Kasumi-1 (cell line): ENCODE measurements at places on chromosomes 5 and 9.
A peak's percentile ranks its signal among the peaks of the same experiment; 100 is the strongest.

DNA sequence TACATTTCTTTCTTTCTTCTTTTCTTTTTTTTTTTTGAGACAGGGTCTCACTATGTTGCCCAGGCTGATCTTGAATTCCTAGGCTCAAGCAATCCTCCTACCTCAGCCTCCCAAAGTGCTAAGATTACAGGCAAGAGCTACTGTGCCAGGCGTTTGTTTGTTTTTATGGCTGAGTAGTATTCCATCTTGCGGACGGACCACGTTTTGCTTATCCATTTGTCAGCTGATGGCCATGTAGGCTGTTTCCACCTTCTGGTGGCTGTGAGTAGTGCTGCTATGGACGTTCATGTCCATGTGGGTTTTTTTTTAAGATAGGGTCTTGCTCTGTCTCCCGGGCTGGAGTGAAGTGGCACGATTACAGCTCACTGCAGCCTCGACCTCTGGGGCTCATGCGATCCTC is 2.5 kb downstream of the DOK3 start:
- peak; percentile 47 for DNase-seq

GRCh38 chr9:137626464-137626863 is 7.7 kb downstream of the EHMT1 start:
- no peak for DNase-seq

DNA sequence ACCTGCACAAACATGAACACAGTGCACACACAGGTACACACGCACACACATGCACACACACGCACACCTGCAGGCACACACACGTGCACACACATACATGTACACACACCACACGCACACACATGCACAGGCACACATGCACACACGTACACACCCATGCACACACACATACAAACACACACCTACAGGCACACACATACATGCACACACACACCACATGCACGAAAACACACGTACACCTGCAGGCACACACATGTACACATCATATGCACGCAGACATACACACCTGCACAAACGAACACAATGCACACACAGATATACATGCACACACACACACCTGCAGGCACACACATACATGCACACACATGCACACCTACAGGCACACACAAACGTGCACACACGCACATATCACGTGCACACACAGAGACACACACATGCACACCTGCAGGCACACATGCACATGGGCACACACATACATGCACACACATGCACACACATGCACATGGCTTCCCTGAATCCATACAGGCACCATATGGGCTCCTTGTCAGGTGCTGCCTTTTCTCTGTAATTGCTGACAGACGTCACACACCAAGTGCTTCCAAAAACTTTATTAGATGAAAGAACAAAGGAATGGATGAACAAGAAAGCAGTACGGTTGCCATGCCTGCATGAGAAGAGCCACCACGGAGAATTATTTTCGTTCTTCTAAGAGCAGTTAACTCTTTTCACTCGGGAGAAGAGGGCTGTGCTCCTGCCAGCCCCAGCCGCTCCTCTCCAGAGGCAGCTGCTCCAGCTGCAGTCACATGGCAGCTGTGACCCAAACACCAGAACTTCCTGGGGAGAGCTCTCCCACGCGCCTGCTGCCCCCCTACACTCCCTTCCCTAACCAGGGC is 57.2 kb downstream of the EXD3 start:
- DNase-seq, result no peak

DNA sequence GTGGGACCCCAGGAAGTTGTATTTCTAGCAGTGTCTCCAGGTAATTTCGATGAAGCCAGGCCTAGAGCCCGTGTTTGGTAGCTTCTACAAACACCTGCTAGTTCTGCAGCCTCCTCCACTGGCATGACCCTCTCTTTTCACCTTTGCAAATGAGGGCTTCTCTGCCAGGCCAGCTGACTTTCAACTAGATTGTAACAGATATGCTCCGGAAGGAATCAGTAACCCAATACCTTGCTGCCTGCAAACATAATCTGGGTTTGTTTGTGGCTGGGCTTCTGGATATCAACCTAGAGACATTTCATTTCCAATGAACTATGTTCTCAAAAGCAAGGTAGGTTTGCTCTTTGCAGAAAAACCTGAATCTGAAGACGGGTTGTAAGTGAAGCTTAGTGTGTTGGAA is 354.8 kb downstream of the DMRT2 start:
- no peak for DNase-seq

DNA sequence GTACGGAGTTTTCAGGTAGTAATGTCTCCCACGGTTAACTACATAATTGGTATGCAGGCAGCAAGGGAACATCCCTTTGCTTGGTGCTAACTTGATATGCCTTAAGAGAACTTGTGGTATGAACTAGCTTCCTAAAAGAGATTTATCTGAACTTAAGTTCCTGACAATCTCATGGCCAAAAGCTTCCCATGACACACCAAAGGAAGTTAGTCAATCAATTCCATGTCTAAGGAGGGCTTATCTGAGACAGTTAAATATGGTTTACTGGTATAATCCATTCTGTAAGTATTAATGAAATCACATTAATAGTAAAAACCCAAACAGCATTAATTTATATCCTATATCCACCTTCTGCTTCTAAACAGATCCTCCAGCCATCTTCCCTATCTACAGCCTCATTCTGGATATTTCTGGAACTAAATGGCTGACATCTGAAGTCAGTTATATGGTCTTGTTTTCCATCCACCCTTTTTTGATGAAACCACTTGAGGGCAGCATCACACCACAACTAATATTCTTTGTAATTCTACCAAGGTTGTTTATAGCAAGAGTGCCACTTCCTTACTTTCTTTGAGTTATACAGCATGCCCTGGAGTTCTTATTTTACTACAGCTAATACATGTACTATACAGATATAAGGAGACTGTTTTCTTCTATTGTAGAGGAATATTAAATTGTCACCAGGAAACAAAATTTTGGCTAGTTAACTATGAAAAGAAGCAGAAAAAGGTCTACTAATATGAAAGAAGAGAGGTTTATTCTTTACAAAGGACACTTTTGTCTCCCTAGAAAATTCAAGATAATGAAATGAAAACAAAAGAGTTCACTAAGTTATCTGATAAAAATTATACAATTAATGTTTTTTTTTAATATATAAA is 34.7 kb downstream of the SHOC1 start:
- peak; percentile 91 for DNase-seq

- peak; percentile 27 for DNase-seq
Observed at GRCh38 chr9:2657427-2657826, 35.8 kb downstream of the VLDLR start.

GRCh38 chr9:83167126-83167525 is 104.2 kb upstream of the RASEF start:
- DNase-seq, result no peak

DNA sequence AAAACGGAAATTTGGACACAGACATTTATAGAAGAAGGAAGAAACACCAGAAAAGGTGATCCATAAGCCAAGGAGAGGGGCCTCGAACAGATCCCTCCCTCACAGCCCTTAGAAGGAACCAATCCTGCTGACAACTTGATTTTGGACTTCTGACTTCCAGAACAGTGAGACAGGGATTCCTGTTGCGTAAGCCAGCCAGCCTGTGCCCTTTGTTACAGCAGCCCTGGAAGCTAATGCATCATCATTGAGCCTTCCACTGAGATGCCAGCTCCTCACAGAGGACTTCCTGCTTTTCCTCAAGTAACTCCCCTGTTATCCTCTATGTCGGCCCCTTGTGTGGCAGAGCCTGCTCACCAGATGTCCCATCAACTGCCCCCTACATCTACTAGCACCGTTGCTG is 94.1 kb downstream of the JMY start:
- no peak for DNase-seq

GRCh38 chr5:140259500-140259899 is 43.4 kb downstream of the PFDN1 start:
- DNase-seq, result no peak

DNA sequence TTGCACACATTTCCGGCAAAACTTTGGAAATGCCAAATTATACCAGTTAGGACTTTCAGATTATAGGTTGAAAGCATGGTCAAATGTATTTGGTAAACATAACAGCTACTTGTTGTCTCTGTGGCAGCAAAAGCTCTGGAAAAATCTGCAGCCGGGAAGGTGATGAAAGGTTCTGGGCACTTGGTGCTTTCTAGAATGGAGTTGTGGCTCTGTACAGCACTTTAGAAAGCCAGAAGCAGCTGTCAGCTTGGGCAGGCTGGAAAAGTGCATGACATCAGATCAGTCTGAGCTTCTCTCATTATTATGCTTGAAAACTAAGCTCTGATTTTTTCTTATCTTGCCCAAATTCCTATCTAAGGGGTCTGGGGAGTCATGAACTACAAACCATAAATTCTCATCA is 118.6 kb upstream of the MAST4 start:
- no peak for DNase-seq

DNA sequence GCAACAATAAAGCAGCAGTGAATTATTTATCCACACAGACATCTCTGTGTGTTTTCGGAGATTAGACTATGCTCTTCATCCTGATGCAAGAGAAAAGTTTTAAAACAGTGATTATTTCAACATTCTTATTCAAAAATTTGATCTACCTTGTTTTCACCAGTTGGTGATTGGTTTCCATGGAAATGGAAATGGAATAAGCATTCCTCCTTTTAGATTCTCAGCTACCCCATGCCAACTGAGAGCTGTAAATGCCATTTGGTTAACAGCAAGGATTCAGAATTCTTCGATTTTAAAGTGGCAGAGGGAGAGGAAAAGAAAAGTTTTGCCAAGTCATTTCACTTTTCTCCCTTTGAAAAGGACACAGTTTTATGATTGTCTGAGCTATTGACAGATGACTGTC is 154.7 kb downstream of the PCSK5 start:
- no peak for DNase-seq

- DNase-seq, result no peak
Observed at GRCh38 chr9:6692881-6693361, 47.4 kb upstream of the GLDC start.

- DNase-seq, result no peak
Observed at GRCh38 chr5:6786786-6787495, 73.7 kb downstream of the TENT4A start.

GRCh38 chr5:5497152-5497788 is 74.8 kb downstream of the ICE1 start:
- peak; percentile 67 for DNase-seq

GRCh38 chr9:68981789-68982188 is 32.1 kb downstream of the PRKACG start:
- peak; percentile 82 for DNase-seq

- no peak for DNase-seq
Observed at GRCh38 chr9:87359958-87360601, 137.6 kb upstream of the DAPK1 start.

- DNase-seq, result no peak
Observed at GRCh38 chr5:100855937-100856430, 47.1 kb downstream of the ST8SIA4 start.

GRCh38 chr5:36982146-36982545 is 105.6 kb downstream of the NIPBL start:
- DNase-seq, result no peak

- DNase-seq, result no peak
Observed at GRCh38 chr5:108334225-108334624, 47.7 kb downstream of the FBXL17 start.

DNA sequence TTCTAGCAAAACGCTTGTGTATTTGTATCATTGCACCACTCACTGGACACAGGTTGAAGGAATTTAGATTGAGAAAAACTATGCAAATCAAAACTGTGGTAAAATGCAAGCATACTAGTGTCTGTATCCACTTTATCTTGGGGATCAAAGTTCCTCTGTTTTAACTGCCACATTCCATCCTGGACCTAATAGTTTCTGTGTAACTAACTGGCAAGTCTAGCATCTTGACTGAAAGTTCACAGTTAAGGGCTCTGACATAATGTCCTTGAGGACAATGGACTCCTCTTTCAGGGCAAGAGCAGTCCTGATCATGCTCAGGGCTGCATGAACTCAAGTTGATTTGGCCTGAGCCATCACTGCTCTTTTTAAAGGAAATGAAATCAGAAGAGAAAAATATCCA is 30.7 kb downstream of the NFIB start:
- DNase-seq, result no peak

DNA sequence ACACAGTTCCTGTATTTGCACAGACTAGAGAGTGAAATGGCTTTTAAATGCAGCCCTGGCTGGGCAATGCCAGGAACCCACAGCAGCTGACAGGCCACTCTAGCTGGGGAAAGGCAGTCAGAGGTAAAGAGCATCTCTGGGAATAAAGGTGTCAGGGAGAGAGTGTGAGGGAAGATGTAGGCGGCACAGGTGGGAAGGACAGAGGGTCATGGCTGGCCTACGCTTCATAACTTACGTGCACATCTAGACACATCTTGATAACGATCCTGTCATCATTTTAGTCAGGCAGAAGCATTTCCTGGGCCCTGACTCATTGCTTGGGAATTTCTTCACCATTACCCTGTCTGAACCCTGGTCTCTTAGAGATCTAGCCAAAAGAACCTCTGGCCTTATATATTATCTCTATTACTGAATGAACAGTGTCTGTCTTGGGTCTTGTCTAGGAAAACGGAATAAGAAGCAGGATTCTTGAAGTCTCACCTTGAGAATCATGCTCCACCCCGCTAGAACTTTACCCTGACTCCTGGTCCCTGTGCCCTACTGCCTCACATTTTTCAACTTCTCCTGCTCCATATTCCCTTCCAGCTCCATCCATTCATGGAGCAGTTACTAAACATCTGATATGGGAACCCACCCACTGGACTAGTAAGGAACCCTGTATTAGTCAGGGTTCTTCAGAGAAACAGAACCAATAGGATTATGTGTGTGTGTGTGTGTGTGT is 106.4 kb upstream of the ELL2 start:
- DNase-seq, result no peak

DNA sequence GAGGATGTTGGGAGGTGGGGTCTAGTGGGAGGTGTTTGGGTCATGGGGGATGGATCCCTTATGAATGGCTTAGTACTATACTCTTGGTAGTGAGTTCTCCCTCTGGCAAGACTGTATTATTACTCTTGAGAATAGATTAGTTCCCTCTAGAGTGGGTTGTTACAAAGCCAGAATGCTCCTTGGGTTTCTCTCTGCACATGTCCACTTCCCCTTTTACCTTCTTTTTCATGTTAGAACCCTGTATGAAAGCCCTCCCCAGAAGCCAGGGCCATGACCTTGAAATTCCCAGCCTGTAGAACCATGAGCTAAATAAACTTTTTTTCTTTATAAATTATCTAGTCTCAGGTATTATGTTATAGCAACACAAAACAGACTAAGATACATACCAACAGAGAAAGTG is 31.1 kb downstream of the SLC24A2 start:
- peak; percentile 9 for DNase-seq

DNA sequence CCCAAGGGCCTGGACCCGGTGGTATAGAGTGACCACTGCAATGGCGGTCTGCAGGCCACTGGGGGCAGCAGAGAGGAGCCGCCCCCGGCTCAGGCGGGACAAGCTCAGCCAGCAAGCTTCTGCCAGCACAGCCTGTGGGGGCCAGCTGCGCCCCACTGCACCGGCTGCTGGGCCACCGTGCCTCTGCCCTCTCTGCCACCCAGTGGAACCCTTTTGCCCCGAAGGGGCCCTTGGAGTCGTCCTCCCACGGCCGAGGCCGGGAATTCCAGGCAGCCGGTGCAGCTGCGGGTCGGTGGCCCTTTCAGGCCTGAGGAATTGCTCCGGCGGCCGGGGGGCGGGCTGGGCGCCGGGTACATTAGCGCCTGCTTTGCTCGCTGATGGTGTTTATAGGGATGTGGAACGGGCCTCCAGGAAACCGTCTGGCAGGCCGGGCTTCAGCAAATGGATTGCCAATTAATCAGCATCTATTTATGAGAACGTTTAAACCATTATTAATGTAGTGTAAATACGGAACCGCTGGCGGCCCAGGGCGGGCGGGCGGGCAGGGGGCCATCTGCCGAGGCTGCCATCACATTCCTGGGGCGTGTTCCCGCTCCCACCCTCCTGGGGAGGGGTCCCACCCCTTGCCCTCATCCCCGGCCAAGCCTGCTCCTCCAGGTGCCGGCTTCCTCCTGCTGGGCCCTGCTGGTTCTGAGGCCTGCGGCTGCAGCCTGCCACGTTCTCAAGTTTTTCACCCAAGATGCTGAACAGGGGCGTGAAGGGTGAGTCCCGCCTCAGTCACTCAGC is 127.4 kb downstream of the BARX1 start:
- peak; percentile 9 for DNase-seq
